ENCODE measurements at places on chromosomes 7 and 10.
A peak's percentile ranks its signal among the peaks of the same experiment; 100 is the strongest.

- DNase-seq, result no peak
Measured at GRCh38 chr7:23335621-23336020, 36.5 kb downstream of the MALSU1 start.

- DNase-seq, result no peak
Measured at GRCh38 chr10:80413271-80413996, 5.1 kb downstream of the PRXL2A start.

DNA sequence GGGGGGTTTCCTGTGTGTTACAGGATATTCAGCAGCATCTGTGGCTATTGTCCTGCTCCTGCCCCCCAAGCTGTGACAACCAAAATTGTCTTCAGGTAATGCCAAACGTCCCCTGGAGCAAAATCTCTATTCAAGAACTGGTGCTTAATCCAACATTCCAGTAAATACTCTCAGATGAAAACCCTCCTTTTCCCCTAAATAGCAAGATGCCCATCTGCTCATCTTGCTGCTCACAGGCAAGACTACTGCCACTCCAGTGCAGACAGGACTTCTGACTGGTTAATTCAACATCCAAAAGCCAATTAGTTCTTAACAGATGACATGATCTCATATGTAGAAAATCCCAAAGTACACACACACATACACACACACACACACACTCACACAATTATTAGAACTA is 20.5 kb upstream of the JAZF1 start:
- DNase-seq, result no peak

DNA sequence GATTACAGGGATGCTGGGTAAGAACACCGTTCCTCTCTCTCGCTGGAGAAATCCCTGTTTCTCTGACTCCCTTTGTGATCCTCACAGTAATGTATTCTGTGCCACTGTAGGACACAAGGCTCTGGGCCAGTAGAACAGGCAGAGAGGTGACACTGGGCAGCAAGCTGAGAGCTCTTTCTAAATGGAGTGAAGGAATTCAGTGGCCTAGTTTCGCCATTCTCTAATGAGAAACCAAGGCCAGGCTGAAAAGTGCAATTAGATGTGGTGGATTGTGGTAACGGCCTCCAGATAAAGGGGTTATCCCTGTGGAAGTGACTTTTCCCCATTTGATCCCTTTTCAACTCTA is 12.8 kb downstream of the KCTD7 start:
- DNase-seq, result no peak

GRCh38 chr7:18312482-18312881 is 183.1 kb upstream of the HDAC9 start:
- DNase-seq, result no peak

GRCh38 chr7:121932768-121933167 is 59.8 kb downstream of the PTPRZ1 start:
- DNase-seq, result no peak

DNA sequence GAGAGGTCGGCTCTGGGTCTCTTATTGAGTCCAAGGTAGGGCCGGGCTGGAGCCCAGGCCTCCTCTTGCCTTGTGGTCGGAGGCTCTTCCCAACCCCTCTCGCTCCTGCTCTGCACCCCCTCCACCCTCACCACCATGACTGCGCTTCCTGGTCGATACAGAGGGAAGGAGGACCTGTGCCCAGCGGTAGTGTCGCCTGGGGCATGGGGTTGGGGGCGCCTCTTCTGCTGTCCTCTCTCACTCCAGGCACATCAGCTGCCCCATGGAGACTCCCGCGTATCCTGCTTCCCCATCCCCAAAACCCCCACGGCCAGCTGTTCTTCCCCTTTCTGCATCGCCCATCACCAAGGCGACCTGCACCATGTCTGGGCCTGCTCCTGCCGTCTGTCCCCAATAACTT is 44.4 kb downstream of the TMEM270 start:
- no peak for DNase-seq

GRCh38 chr10:1241322-1241890 is 185.2 kb downstream of the WDR37 start:
- DNase-seq, result no peak

- no peak for DNase-seq
Measured at GRCh38 chr7:143519411-143520131, 41.9 kb downstream of the TAS2R41 start.

GRCh38 chr7:52777051-52777822 is 258.2 kb upstream of the POM121L12 start:
- DNase-seq, result no peak

GRCh38 chr7:123637203-123637602 is 18.5 kb upstream of the LMOD2 start:
- no peak for DNase-seq

- no peak for DNase-seq
Measured at GRCh38 chr10:124200011-124200410, 106.6 kb upstream of the CHST15 start.

GRCh38 chr10:67127441-67127840 is 201.6 kb downstream of the LRRTM3 start:
- no peak for DNase-seq

GRCh38 chr10:57979956-57980355 is 287.7 kb downstream of the IPMK start:
- no peak for DNase-seq

DNA sequence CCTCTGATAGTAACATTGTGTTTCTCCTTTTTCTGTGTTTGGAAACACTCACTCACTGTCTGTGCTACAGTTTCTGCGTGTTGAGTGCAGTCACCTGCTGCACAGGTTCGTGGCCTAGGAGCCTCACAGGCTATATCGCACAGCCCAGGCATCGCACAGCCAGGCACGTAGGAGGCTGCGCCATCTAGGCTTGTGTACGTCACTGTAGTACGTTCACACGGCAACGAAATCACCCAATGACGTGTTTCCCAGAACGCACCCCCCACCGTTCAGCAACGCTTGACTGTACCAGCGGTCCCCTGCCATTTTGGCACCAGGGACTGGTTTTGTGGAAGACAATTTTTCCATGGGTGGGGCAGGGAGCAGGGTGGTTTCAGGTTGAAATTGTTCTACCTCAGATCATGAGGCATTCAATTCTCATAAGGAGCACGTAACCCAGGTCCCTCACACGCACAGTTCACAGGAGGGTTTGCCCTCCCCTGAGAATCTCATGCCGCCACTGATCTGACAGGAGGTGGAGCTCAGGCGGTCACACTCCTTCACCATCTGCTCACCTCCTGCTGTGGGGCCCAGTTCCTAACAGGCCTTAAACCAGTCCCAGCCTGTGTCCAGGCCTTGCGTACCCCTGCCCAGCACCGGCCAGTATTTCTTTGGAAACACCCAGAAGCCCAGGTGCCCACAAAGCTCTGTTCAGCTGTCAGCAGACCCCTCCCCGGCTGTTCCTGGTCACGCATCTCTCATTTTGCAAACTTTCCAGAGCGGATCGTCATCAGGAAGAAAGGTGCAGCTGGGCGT is 23.2 kb upstream of the PRKAR1B start:
- no peak for DNase-seq

DNA sequence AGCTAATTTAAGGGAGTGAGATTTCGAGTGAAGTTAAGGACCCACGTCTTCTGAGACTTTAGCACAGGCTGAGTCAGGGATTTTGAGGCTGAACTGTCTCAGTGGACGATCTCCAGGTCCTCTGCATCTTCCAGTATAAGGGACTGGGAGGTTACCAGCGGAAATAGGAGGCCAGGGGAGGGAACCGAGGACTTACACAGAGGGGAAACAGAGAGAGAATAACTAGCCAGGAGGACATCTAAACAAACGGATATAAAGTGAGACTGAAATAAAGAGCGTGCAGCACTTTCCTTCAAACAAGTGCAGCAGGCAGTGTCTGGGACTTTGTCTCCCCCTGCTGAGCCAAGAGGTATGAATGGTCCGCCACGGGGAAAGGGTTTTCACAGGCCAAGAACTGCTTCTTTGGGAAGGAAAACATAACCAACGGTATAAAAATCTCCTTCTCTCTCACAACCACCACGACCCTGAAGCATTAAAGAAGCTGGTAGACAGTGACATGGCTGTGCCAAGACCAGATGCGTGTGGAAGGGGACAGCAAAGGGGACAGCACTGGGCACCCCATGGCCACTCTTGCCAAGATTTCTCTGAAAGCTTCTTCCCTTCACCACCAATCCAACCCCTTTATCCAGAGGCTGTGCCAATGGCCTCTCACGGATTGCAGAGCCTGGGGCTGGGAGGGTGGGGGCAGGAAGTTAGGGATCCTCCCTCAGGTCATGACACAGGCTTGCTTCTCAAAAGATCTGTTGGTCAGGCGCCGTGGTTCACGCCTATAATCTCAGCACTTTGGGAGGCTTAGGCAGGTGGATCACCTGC is 72.0 kb downstream of the SLC37A3 start:
- DNase-seq, result peak; percentile 56

- DNase-seq, result no peak
Measured at GRCh38 chr10:1578392-1579140, 158.8 kb downstream of the ADARB2 start.

DNA sequence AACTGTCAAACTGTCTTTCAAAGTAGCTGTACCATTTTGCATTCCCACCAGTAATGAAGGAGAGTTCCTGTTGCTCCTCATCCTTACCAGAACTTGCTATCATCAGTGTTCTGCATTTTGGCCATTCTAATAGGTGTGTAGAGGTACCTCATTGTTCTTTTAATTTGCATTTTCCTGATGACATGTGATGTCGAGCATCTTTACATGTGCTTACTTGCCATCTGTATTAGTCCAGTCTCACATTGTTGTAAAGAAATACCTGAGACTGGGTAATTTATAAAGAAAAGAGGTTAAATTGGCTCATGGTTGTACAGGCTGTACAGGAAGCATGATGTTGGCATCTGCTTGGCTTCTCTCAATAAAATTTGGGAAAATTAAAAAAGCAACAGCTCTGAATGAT is 38.7 kb upstream of the EEPD1 start:
- no peak for DNase-seq

- DNase-seq, result no peak
Measured at GRCh38 chr7:28041508-28042314, 138.9 kb downstream of the JAZF1 start.

DNA sequence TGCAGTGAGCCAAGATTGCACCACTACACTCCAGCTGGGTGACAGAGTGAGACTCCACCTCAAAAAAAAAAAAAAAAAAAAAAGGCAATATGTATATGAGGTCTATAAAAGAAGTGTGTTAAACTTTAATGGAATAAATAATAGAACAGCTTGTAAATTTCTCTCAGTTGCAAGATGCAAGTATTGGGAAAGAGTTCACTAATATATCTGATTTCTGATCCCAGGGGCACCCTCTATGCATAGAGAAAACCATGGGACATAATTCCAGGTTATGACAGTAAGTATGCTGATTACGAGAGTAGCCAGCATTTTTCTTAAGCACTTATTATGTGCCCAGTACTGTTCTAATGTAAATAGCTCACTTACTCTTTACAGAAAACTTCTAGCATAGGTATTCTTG is 66.1 kb upstream of the AFAP1L2 start:
- no peak for DNase-seq

- no peak for DNase-seq
Measured at GRCh38 chr10:31317652-31318381, 1.2 kb upstream of the ZEB1 start.

GRCh38 chr7:67306331-67306730 is 309.7 kb downstream of the TYW1 start:
- no peak for DNase-seq

GRCh38 chr7:3673524-3673923 is 372.5 kb downstream of the SDK1 start:
- DNase-seq, result peak; percentile 38

GRCh38 chr10:49310460-49310859 is 11.5 kb downstream of the C10orf71 start:
- DNase-seq, result no peak

GRCh38 chr7:134018306-134018705 is 108.8 kb upstream of the LRGUK start:
- DNase-seq, result no peak

DNA sequence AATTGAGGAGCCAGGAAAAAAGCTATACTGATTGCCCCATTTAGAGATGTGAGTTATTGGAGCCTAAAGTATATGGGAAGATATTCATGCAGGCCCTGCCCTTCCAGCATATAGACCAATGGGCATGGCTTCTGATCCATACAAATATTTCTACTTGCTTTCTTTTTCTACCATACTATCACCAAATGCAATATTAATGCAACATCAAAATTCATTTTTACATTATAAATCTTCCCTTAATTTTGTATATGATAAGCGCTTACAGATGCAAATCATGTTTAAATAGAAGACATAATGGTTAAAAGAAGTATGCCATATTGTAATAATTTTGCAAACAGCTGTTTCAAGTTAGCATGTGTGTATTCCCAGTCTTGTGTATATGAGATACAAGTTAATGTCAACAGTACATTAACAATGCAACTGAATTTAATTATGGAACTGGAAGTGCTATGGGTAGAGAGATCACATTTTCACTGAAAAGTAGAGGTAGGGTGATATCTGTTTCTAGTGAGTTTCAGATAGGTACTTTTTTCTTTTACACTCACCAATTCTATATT is 24.6 kb upstream of the WNT16 start:
- no peak for DNase-seq

GRCh38 chr7:36951257-36951697 is 227.0 kb upstream of the AOAH start:
- no peak for DNase-seq

GRCh38 chr10:32692174-32692573 is 246.2 kb downstream of the CCDC7 start:
- DNase-seq, result no peak

- no peak for DNase-seq
Measured at GRCh38 chr10:89374713-89375141, 3.1 kb upstream of the IFIT1B start.

- DNase-seq, result no peak
Measured at GRCh38 chr10:124679401-124679800, 64.8 kb downstream of the FAM53B start.

GRCh38 chr7:155283565-155284194 is 14.0 kb upstream of the INSIG1 start:
- no peak for DNase-seq

GRCh38 chr10:95906677-95907455 is 909 bp upstream of the CC2D2B start:
- peak; percentile 9 for DNase-seq

- DNase-seq, result no peak
Measured at GRCh38 chr10:125013529-125013872, 71.6 kb downstream of the ZRANB1 start.

GRCh38 chr10:52956461-52956860 is 183.9 kb upstream of the MBL2 start:
- no peak for DNase-seq

GRCh38 chr10:30818010-30818660 is 188.6 kb upstream of the LYZL2 start:
- no peak for DNase-seq

DNA sequence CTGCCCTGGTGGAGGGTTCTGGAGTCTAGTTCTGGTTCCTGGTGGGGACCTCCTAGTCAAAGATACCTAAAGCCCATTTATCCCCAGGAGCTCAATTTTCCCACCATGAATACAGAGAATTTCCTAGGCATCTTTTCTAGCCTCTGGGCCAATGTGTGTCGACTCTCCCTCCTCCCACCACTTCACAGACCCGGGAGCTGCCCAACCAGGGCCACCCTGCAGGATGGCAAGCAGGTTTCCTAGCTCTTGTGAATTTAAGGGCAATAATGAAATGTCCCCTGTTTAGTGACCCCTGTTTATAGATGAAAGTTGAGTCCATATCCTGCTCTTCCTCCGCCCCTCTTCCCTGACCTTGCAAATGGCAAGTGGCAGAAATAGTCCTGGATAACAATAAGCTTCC is 9.4 kb downstream of the DLX5 start:
- no peak for DNase-seq
